HS-5 (cell line): ENCODE measurements at places on chromosomes 2 and 18.

GRCh38 chr2:186569897-186570296 is 20.0 kb upstream of the ITGAV start:
- no peak for DNase-seq

GRCh38 chr2:126655500-126656430 is at the start of gene GYPC:
GYPC (plus strand) TSS chr2:126656158; CDS start chr2:126656264, 106 bp downstream.
- peak; percentile 35 for DNase-seq

GRCh38 chr2:11437602-11438001 is 28.4 kb downstream of the E2F6 start:
- no peak for DNase-seq

DNA sequence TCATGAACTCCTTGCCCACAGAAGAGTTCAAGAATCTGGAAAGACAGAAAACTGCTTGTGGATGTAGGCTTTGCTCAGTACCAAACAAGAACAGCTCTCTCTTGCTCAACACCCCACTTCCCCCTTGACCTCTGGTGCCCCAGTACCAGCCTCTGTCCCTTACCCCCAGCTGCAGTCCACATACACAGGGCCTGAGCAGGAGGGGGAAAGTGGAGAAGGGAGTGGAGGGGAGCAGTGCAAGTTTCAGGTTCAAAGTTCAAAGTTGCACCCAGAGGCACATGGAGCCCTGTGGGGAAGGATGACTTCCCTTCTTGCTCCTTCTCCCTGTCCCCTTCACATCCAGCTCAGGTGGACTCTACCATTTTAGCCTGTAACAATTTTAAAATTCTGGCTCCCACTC is 61.1 kb upstream of the LPIN2 start:
- no peak for DNase-seq

GRCh38 chr18:27894746-27895145 is 282.2 kb downstream of the CDH2 start:
- no peak for DNase-seq

DNA sequence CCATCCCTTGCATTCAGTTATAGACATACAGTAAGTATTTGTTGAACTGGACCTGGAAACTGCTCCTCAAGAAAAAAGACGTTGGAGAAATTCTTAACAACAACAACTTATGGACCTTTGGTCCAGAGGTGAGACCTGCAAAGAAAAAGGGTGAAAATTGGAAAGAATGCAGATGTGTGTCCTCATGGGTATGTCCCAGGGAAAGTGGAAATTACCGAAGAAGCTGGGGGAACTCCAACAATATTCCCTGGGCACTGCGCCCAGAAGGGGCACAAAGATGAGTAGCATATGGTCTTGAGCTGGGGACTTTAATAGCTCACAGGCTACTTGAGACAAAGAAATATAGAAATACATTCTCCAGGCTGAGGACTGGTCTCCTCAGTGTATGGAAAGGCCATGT is 35.5 kb upstream of the YWHAQ start:
- DNase-seq: no peak

DNA sequence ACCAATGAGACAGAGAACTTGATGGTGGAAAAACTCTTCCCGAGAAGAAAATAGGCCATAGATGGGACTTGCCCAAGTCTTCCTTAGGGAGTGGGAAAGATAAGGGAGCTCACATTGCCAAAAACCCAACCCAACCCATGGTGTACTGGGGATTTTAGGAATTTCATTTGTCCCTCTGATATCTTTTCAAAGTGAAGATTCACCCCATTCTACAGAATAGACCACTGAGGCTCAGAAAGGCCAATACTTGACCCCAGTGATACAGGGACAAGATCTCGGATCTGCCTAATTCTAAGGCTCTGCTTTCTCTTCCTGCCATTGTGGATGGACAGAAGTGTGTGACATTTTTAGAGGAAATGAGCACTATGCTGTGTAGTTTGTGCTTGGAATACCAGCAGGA is 159.0 kb downstream of the MYCN start:
- no peak for DNase-seq

GRCh38 chr2:188477564-188478103 is 186.0 kb downstream of the GULP1 start:
- DNase-seq: no peak

- DNase-seq: no peak
Measured at GRCh38 chr2:152411154-152411553, 76.2 kb downstream of the FMNL2 start.

DNA sequence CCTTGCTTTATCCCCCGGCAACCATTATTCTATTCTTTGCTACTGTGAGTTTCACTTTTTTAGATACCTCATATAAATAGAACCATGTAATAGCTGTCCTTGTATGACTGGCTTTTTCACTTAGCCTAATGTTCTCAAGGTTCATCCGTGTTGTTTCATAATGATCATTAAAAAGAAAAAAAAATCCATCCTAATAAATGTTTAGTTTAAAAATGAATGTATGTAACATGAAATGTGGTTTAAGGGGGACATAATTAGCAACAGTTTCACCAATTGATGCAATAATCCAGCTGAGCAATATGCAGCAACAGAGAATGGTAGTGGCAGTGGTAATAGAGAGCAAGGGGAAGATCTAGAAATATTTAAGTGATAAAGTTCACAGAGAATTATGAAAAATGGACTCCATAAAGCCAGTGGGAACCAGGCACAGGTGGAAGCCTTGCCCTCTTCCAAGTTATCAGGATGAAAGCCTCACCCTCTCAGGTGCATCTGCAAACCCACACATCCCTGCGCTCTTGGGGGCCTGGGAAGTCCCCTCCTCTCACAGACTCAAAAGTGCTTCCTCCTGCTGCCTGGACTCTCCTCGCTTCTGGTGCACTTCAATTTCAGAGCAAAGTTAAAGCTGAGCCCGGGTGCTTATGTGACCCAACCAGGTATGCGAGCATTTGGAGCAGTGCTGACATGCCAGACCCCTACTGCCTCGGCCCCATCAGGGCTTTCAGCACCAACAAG is 1403.3 kb upstream of the SLC39A10 start:
- DNase-seq: no peak

GRCh38 chr18:32072321-32072720 is 19.4 kb upstream of the RNF138 start:
- DNase-seq: no peak

DNA sequence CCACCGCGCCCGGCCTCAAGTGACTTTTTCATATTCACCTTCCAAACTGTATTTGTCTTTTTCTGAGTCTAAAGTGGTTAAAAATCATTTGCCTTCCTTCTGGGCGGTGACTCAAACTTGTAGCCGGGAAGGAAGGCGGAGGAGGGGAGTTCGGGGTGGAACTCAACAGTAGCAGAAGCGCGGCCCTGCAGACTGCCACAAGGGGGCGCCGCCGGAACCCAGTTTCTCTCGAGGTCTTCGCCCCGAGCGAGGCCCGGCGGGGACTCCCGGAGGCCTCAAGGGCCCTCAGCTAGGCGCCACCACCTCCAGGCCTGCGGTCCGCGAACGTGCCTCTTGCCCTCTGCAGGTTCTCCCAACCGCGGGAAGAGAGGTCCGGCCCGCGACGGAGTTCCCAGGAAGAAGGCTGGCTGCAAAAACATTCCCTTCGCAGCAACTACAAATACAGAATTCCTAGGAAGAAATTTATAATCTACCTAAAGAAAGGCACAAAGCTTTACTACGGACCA is 16.8 kb upstream of the ITM2C start:
- peak; percentile 28 for DNase-seq

- no peak for DNase-seq
Measured at GRCh38 chr18:49169037-49169521, 218.3 kb upstream of the SMAD7 start.

GRCh38 chr2:148531669-148532428 is 112.7 kb upstream of the EPC2 start:
- no peak for DNase-seq

GRCh38 chr2:226860087-226860486 is 24.2 kb downstream of the RHBDD1 start:
- DNase-seq: no peak

GRCh38 chr18:26468931-26469340 is 79.4 kb downstream of the KCTD1 start:
- DNase-seq: no peak

- DNase-seq: no peak
Measured at GRCh38 chr2:148184976-148185375, 164.1 kb downstream of the MBD5 start.

- no peak for DNase-seq
Measured at GRCh38 chr2:164052006-164052405, 316.2 kb upstream of the FIGN start.

GRCh38 chr2:26578113-26578458 is 63.1 kb downstream of the CIB4 start:
- no peak for DNase-seq

GRCh38 chr2:84816426-84817026 is 64.4 kb downstream of the TRABD2A start:
- DNase-seq: no peak

DNA sequence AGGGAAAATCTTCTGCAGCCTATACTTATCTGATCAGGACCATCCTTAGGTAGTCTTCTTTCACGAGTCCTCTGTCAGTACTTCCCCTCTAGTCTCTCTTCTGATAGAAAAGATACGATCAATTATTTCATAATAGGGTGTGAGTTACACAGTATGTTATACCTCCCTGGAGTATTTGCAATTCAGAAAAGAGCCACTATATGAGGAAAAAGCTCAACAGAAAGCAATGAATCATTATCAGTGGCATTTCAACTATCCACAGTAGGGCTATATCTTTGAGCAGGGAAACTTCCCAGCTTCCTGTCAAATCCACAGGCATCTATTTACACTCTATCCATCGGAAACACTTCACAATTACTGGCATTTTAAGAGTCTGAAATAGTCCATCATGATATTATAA is 105.3 kb upstream of the ACVR2A start:
- DNase-seq: peak; percentile 35

- peak; percentile 77 for DNase-seq
Measured at GRCh38 chr18:63708650-63709049, 5.9 kb downstream of the SERPINB11 start.

DNA sequence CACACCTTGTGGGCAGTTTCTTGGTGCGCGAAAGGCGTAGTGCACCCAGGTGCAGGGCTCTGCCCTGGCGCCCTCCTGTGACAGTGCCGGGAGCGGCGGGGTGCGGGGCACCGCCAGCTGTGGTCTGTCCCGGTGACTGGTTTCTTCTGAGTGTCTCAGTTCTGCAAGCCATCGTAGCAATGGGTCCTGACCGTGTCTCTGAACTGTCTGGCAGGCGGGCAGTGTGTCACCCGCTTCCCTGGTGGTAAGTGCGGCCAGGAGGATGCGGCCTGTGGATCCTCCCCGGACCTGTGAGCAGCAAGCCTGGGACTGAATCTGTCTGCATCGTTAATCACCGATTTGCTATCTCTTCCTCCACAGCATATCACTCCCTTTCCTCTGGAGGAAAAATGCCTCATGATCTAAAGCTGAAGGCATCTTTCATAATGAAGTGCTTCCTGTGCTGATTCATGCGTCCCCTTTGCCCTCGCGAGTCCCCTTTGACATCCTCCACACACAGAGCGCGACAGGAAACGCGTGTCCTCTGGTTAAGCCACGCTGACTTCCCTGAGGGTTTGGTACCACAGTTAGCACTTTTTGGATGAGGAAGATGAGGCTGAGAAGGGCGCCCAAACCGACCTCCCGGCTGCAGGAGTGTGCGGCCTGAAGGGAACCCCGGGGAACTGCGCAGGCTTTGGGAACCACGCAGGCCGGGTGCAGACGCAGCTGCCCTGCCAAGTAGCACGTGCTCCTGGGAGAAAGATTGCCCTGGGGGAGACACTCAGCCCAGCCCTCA is 416.0 kb upstream of the HS6ST1 start:
- DNase-seq: no peak

GRCh38 chr2:181376442-181376841 is 80.7 kb upstream of the ITGA4 start:
- DNase-seq: no peak

DNA sequence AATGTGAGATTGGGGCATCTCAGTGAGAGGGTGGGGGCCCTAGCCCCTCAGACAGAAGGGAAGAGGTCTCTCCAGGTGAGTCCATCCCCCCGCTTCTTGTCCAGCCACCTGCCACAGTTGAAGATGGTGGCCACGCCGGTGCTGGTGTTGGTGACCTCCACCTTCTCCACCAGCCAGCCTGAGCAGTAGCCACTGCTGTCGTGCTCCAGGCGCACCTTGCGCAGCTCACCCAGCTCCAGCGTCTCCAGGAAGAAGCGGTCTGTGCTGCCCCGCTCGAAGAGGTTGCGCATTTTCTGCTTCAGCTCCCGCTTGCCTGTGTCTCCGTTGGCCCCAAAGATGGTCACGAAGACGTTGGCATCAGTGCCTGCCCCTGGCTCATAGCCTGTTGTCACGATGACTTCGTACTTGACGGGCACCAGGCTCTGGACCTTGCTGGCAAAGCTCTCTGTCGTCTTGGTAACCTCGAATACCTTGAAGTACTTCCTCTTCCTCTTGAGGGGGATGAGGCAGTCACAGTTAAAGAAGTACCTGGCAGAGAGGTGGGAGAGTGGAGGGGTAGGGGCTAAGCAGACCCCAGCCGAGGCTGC is 179.5 kb downstream of the LOXHD1 start:
- no peak for DNase-seq

DNA sequence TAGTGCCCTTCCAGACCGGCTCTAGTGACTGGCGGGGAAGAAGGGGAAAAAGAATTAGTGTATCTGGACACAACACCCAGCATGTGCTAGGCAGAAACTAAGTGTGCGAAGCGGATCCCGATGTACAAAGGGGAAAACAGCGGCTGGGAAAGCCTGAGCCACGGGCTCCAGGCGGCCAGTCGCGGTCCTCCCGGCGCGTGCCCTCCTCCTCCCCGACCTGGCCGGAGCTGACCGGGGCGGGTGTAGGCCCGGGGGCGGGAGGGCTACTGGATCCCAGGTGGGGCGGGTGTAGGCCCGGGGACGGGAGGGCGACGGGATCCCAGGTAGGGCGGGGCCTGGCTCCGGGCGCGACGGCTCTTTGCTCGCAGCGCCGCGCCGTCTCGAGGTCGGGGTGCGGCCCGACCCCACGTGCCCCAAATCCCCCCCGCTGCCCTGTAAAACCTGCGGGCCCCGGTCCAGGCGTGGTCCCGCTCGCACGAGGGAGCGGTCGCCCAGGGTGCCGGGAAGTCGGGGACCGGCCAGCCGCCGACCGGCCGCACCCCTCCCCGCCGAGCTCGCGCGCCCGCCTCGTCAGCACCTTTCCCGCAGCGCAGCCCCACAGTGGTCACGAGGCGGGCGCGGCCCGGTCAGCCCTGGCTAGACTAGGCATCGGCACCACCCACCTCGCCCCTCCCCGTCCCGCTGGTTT is 48.8 kb downstream of the C2orf42 start:
- DNase-seq: no peak

- no peak for DNase-seq
Measured at GRCh38 chr2:178072000-178072382, 586 bp downstream of the PDE11A start.

DNA sequence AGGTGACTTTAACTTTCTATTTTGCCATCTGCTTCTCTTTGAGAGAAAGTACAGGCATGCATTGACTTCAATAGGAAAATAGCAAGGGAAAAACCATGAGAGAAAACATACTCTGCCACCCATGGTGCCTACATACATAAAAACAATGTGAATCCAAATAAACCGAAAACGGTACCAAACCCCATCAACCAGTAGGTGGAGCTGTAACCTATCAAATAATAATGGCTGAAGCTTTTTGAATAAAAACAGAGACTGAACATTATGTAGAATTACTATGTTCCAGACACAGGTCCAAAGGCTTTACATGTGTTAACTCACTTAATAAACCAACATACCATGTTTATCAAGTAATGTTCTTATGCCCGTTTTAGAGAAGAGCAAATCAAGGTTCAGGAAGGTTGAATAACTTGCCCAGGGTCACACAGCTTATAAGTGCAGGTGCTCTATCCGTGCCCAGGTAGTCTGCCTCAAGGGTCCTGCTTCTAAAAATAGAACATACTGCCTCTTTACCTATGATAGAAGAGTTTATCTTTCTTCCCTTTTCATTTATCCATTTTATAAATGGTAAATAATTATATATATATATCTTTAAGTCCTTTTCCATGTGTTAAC is 293.9 kb upstream of the SYT4 start:
- no peak for DNase-seq

- DNase-seq: no peak
Measured at GRCh38 chr2:206160807-206161179, 1.1 kb downstream of the EEF1B2 start.
